ENCODE measurements at places on chromosomes 12 and 14. TPM values are rescaled to one million over a fixed set of nuclear protein-coding genes. Genes with fewer than 3 reads are reported as not detected.

- no peak overlapping the region for H3K27ac ChIP-seq
- H3K36me3 ChIP-seq: peaks cover 67% of the 10 kb centered on the region
- no peaks in the 10 kb centered on the region for H3K27me3 ChIP-seq
- no peak for DNase-seq
Observed at GRCh38 chr12:112488257-112488876, 69.6 kb downstream of the PTPN11 start.

PPP1R36 gene
- not detected for total RNA-seq

DNA sequence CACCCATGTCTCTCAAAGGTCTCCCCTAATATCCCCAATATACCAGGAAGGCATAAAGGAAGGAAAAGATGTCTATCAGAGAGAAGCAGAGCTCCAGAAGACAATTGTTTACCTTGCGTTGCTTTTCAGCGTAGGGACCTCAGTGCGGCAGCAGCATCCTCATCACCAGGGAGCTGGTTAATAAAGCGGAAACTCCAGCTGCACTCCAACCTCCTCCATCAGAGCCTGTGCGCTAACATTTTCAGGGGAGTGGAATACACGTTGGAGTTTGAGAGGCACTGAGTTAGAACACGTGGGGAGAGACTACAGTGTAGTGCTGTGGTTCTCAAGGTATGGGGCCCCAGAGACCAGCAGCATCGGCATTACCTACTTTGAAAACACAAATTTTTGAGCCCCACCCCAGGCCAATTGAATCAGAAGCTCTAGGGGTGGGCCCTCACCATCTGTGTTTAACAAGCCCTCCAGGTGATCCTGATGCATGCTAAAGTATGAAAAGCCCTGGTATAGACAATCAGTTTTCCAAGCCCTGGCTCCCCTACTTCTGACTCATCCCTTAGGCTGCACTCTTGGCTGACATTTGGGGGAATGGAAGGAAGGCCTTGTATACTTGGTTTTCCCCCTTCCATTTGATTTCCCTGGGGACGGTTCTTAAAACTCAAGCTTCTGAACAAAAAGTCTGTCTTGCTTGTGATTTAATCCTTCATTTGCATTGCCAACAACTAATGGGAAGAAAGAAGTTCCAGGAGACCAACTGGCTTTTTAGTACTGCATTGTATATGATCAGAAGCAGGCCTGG lies 419.0 kb upstream of the CCDC196 start:
- DNase-seq: no peak
- H3K36me3 ChIP-seq: no peaks in the 10 kb centered on the region
- H3K27ac ChIP-seq: no peak overlapping the region
- H3K27me3 ChIP-seq: no peaks in the 10 kb centered on the region

SDR9C7 gene
- not detected for total RNA-seq

- H3K36me3 ChIP-seq: peaks cover 6% of the 10 kb centered on the region
- no peak for DNase-seq
- H3K27ac ChIP-seq: no peak overlapping the region
- no peak overlapping the region for H3K4me3 ChIP-seq
- no peaks in the 10 kb centered on the region for H3K27me3 ChIP-seq
- H3K4me1 ChIP-seq: no peaks in the 10 kb centered on the region
Observed at GRCh38 chr14:34965912-34966311, 16.9 kb upstream of the SRP54 start.

DNA sequence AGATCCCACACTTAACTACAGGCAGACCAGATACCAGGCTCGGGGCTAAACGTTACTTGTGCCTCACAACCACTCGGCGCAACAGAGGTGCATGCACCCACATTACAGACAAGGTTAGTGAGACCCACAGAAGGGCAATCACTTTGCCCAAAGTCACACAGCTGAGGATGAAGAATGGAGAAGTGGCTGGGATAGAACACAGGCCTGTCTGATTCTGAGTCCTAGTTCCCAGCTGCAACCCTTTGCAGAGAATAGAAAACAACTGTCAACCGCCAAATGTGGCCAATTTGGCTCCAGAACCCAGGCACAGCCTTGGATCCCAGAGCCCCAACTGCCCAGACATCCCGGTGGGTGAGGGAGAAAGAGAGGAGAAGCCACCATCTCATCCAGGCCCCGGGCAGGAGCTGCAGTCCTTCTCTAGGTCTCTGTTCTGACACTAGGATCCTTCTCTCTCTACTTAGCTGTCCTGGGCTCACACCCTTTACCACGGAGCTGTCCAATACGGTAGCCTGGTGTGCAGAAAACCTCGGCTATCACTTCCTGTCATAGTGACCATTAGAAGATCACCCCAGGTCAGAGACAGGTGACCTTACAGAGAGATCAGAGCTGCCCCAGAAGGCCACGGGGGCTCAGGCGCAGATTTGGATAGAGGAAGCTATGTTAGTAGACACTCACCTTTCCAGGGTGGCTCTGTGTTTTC lies 59.1 kb downstream of the FAM222A start:
- no peaks in the 10 kb centered on the region for H3K27me3 ChIP-seq
- no peak overlapping the region for H3K27ac ChIP-seq
- no peaks in the 10 kb centered on the region for H3K36me3 ChIP-seq
- no peak for DNase-seq
- peaks cover 4% of the 10 kb centered on the region for H3K4me1 ChIP-seq

MORN3 gene
- total RNA-seq: 2.3 TPM

FOXG1 gene
- not detected for total RNA-seq

GRCh38 chr14:55129428-55130195 lies 560 bp downstream of the LGALS3 start:
- H3K27ac ChIP-seq: no peak overlapping the region
- H3K4me1 ChIP-seq: no peaks in the 10 kb centered on the region
- H3K27me3 ChIP-seq: no peaks in the 10 kb centered on the region
- DNase-seq: peak; percentile 20
- no peaks in the 10 kb centered on the region for H3K36me3 ChIP-seq
- H3K4me3 ChIP-seq: peak overlapping the region; percentile 19

DNA sequence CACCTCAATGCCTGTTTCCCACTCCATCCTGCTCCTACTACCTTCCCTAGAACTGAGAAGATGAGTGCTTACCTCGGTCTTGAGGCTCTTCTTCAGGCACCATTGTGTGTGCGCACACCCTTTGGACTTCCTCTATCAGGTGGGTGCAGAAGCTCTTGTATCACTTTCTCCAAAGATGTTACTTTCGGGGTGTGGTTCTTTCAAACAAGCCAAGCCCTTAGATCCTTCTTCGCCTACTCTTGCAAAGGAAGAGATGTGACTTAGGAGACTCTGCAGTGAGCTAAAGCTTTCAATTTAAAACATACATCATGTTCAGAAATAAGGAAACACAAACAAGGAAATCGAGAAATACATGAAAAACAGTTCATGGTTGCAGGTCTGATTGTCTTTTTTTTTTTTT lies at the start of gene CLEC4C:
Gene CLEC4C (minus strand): TSS at position 130 of the 400 bp plus-strand sequence. CDS start 27 bp downstream, at position 103.
- no peak for DNase-seq
- no peak within 1 kb of the TSS for H3K27ac ChIP-seq
- no peaks in the 10 kb centered on the region for H3K36me3 ChIP-seq
- no peaks in the 10 kb centered on the region for H3K27me3 ChIP-seq
- H3K4me3 ChIP-seq: no peak within 1 kb of the TSS

- H3K36me3 ChIP-seq: no peaks in the 10 kb centered on the region
- DNase-seq: no peak
- H3K27me3 ChIP-seq: peaks cover 9% of the 10 kb centered on the region
- no peak overlapping the region for H3K27ac ChIP-seq
Observed at GRCh38 chr14:56805201-56805991, 4.9 kb downstream of the OTX2 start.

DNA sequence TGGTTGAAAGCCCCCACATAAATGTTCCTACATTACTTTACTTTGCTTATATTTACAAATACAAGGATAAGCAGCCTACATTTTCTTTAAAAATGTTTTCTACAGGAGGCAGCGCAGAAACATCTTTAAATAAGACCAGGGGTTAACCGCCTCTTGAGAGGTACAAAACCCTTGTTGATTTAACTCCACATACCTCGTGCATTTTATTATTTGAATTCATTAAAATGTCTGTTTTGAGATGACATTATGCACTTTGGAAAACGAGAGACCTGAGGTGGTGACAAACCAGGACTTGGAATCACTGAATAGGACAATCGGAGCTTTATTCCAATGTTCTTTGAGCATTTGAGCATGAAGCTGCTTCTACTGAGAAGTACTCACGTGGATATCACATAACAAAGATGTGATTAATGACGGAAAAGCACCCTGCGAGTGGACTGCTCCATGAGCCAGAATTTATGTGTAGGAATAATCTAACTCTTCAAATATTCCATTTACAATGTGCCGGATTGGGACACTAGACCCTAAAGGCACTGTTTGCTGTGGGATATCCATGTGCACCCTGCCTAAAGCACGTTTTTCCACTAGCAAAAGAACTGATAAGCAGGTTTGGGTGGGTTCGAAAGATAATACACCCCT lies 746 bp upstream of the DUSP16 start:
- DNase-seq: no peak
- peaks cover 16% of the 10 kb centered on the region for H3K4me1 ChIP-seq
- H3K36me3 ChIP-seq: no peaks in the 10 kb centered on the region
- H3K27ac ChIP-seq: peak overlapping the region; percentile 92
- H3K4me3 ChIP-seq: peak overlapping the region; percentile 55
- no peaks in the 10 kb centered on the region for H3K27me3 ChIP-seq

GRCh38 chr12:85273381-85274314 lies 6.4 kb upstream of the ALX1 start:
- no peaks in the 10 kb centered on the region for H3K27me3 ChIP-seq
- H3K27ac ChIP-seq: no peak overlapping the region
- H3K36me3 ChIP-seq: no peaks in the 10 kb centered on the region
- no peak for DNase-seq
- H3K4me3 ChIP-seq: no peak overlapping the region
- no peaks in the 10 kb centered on the region for H3K4me1 ChIP-seq

GRCh38 chr14:89214221-89214965 lies 202.6 kb downstream of the FOXN3 start:
- no peaks in the 10 kb centered on the region for H3K27me3 ChIP-seq
- no peaks in the 10 kb centered on the region for H3K4me1 ChIP-seq
- H3K4me3 ChIP-seq: no peak overlapping the region

DNA sequence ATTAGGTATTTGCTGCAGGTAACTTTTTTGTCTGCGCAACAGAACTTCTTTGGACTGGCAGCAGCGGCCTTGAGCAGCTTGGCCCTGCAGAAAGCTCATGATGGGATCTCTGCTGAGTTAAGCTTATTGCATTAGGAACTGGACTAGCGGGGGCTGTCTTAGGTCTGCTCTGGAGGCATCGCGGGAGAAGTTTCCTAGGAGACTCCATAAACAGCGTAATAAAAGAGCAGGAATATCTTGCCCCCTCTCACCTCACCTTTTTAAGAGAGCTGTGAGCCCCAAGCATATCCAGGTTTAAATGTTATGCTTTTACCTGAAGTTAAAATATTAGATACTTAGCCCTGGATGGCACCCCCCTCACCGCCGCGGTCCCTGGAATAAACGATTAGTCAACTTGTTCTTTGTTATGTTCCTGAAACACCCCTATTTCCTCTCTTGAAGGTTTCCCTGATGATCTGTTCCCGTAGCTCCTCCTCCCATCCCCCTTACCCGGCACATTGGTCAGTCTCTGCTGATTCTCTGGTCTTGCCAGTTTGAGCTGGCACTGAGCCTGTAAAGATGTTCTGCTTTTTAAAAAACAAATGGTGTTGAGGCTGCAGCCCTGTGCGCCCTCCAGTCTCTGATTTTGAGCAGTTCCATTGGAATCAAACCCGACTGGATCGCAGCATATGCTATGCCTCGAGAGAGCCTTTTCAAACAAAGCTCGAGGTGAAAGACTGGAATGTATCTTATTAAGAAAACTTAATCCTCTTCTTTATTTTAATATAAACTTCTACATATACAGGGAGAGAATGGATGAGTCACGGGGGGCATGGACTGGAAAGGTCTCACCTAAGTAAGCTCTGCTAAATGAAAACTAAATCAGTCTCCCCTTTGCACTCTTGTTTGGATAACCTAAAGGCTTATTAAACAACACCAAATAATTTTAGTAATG lies 1.9 kb downstream of the MLXIP start:
- no peaks in the 10 kb centered on the region for H3K27me3 ChIP-seq
- H3K36me3 ChIP-seq: no peaks in the 10 kb centered on the region
- peak overlapping the region; percentile 66 for H3K4me3 ChIP-seq
- peak overlapping the region; percentile 82 for H3K27ac ChIP-seq
- DNase-seq: no peak

- H3K4me1 ChIP-seq: no peaks in the 10 kb centered on the region
- no peaks in the 10 kb centered on the region for H3K36me3 ChIP-seq
- no peaks in the 10 kb centered on the region for H3K27me3 ChIP-seq
- no peak for DNase-seq
Observed at GRCh38 chr12:93137656-93138612, 208.8 kb upstream of the EEA1 start.

- DNase-seq: no peak
- H3K36me3 ChIP-seq: no peaks in the 10 kb centered on the region
- H3K27me3 ChIP-seq: no peaks in the 10 kb centered on the region
- no peak overlapping the region for H3K4me3 ChIP-seq
Observed at GRCh38 chr12:93043192-93043876, 114.2 kb upstream of the EEA1 start.

DNA sequence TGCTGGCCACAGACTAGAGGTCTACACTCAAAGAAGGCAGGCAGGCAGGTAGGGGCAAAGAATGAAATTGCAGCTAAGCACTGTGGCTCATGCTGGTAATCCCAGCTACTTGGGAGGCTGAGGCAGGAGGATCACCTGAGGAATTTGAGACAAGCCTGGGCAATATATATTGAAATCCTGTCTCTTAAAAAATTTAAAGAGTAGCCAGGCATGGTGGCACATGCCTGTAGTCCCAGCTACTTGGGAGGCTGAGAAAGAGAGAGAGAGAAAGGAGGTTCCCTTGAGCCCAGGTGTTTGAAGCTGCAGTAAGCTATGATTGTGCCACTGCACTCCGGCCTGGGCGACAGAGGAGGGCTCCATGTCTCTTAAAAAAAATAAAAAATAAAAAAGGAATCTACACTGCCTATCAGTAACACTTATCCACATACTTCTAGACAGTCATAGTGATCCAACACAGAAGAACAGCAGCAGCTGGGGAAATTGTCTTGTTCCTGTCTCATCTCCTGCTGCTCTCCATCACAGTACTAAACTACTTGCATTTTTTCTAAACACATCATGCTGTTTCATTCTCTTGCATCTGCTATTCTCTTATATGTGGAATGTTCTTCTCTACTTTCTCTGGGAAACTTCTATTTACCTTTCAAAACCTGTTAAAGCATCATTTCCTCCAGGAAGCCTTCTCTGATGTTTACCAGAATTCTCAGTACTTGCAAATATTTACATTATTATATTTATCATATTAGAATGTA lies 57.2 kb downstream of the ATF7 start:
- peaks cover 5% of the 10 kb centered on the region for H3K4me1 ChIP-seq
- H3K27me3 ChIP-seq: no peaks in the 10 kb centered on the region
- no peak overlapping the region for H3K27ac ChIP-seq
- no peak overlapping the region for H3K4me3 ChIP-seq
- no peak for DNase-seq

GRCh38 chr12:32390572-32391219 lies 8.7 kb upstream of the FGD4 start:
- H3K27me3 ChIP-seq: no peaks in the 10 kb centered on the region
- H3K27ac ChIP-seq: no peak overlapping the region
- no peaks in the 10 kb centered on the region for H3K36me3 ChIP-seq
- no peak overlapping the region for H3K4me3 ChIP-seq
- peak; percentile 3 for DNase-seq
